ENCODE measurements at places on chromosomes 3 and 15.
A peak's percentile ranks its signal among the peaks of the same experiment; 100 is the strongest.

DNA sequence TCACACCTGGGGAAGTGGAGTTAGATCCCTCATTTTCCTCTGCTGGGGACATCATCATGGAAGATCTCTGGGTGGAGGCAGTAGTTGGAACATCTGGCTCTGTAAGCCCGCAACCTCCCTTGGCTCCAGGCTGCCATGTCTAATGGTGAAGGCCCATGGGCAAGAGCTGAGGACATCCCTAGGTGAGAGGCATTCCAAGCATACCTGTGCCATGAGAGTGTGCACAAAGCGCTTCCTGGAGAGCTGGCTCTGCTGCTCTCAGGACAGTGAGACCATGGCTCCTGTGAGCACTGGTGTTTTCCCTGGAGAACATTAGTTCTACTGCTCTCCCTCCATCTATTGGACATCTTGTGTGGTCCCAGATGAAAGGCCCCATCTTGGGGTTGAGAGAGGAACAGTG, 7.7 kb downstream of the MAPKAPK3 start:
- H3K27ac ChIP-seq, result no peak overlapping the region
- no peaks in the 10 kb centered on the region for H3K27me3 ChIP-seq
- H3K4me3 ChIP-seq, result no peak overlapping the region
- H3K4me1 ChIP-seq, result peaks cover 12% of the 10 kb centered on the region
- DNase-seq, result peak; percentile 25
- H3K36me3 ChIP-seq, result no peaks in the 10 kb centered on the region

GRCh38 chr3:62873761-62874710, 1.2 kb downstream of the CADPS start:
- peak; percentile 61 for DNase-seq
- H3K4me1 ChIP-seq, result no peaks in the 10 kb centered on the region
- peaks cover 2% of the 10 kb centered on the region for H3K27me3 ChIP-seq
- H3K4me3 ChIP-seq, result peak overlapping the region; percentile 15

DNA sequence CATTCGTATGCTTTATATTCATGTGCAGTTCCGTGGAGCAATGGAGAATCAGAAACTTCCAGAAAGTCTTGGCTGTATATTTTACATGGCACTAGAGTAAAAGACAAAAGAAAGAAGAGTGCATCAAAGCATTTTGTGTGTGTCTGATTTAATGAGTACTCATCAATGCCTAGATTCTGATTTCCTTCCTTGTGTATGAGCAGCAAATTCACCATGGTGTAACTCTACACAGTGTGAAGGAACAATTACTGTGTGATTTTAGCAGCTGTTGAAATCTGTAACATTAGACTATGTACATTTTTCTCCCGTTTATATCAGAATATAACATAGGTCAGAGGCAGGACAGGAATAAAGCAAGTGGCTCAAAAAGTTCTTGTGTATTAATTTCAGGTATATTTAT, 102.0 kb upstream of the TSC22D2 start:
- H3K4me1 ChIP-seq, result peaks cover 12% of the 10 kb centered on the region
- no peak overlapping the region for H3K27ac ChIP-seq
- no peak overlapping the region for H3K4me3 ChIP-seq
- no peaks in the 10 kb centered on the region for H3K36me3 ChIP-seq
- H3K27me3 ChIP-seq, result no peaks in the 10 kb centered on the region
- DNase-seq, result no peak

DNA sequence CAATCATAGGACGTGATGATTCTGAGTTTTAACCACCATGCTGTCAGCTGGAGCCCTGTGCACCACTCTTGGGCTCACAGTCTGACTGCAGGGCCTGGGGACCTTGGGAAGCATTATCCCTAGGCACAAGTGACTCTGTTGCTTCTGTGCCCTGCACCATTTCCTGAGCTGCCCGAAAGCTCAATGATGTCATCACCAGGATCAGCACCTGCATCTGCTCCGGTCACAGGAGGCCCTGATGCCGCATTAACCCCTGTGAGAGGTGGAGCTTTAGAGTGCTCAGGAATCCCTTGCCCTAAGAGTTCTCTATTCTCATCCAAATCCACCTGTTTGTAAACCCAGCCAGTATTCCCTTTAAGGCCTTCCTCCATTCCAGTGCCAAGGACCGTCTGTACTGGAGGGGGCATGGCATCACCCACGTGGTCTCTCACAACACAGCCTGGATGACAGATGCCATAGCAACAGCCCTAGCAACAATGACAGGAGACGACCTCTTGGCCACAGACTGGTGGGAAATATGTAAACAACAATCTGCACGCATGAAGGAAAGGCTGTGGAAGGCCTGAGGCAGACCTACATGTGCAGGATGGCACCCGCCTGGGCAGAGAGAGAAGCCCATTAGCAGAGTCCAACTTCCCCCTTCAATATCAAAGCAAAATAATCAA, 37.9 kb downstream of the NTRK3 start:
- DNase-seq, result no peak
- H3K4me1 ChIP-seq, result no peaks in the 10 kb centered on the region
- no peak overlapping the region for H3K27ac ChIP-seq
- H3K36me3 ChIP-seq, result no peaks in the 10 kb centered on the region
- H3K27me3 ChIP-seq, result no peaks in the 10 kb centered on the region

DNA sequence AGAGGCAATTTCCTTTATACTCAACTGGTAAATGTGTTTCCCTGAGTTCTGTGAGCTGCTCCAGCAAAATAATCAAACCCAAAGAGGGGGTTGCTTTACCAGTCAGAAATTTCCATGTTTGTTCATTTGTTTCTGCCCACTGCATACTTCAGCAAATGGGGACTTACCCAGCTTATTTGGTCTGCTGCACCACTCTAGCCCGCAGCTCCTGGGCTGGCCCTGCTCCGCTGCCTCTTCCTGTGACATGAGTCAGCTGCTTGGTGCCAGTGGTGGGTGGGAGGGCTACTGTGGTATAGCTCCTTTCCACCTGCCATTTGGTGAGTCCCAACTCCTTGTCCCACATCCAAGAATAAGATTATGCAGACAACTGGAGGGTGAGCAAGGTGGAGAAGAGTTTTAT, 644.2 kb downstream of the MCTP2 start:
- no peak overlapping the region for H3K27ac ChIP-seq
- H3K27me3 ChIP-seq, result no peaks in the 10 kb centered on the region
- H3K4me1 ChIP-seq, result no peaks in the 10 kb centered on the region
- H3K36me3 ChIP-seq, result no peaks in the 10 kb centered on the region

GRCh38 chr15:87739866-87740265, 516.7 kb downstream of the NTRK3 start:
- DNase-seq, result no peak
- H3K36me3 ChIP-seq, result no peaks in the 10 kb centered on the region
- no peak overlapping the region for H3K4me3 ChIP-seq
- H3K27ac ChIP-seq, result no peak overlapping the region
- no peaks in the 10 kb centered on the region for H3K4me1 ChIP-seq

- no peak overlapping the region for H3K4me3 ChIP-seq
- H3K27me3 ChIP-seq, result no peaks in the 10 kb centered on the region
- DNase-seq, result no peak
Observed at GRCh38 chr3:193982258-193982659, 153.7 kb upstream of the HES1 start.

GRCh38 chr3:46613313-46614005, 1.1 kb downstream of the FAM240A start:
- no peak for DNase-seq
- no peaks in the 10 kb centered on the region for H3K36me3 ChIP-seq
- no peak overlapping the region for H3K4me3 ChIP-seq
- no peaks in the 10 kb centered on the region for H3K4me1 ChIP-seq

- H3K4me1 ChIP-seq, result no peaks in the 10 kb centered on the region
- H3K4me3 ChIP-seq, result no peak overlapping the region
- H3K27ac ChIP-seq, result no peak overlapping the region
Observed at GRCh38 chr15:29476503-29477080, 207.0 kb upstream of the NSMCE3 start.

DNA sequence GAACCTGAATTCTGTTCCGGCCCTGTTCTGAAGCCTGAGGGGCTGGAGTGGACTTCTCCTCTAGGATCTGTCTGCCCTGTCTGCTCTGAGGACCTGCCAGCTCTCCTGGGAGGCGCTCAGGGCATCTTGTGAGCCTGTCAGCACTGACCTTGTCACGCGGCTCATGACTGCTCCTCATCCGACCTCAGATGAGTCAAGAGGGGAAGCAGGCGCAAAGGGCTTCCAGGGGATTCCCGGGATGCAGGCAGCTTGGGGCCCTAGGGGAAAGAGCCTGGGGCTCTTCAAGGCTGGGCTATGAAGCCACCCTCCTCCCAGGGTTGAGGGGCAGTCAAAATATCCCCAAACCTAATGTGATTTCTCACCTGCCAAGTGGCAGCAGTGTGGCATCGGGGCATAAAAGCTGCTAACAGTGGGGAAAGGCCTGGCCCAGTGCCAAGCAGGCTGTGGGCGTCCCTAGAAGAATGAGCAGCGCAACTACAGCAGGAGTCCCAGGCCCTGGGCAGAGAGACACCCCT, 27.6 kb upstream of the ANKDD1A start:
- H3K4me1 ChIP-seq, result no peaks in the 10 kb centered on the region
- no peaks in the 10 kb centered on the region for H3K36me3 ChIP-seq
- H3K27me3 ChIP-seq, result no peaks in the 10 kb centered on the region
- no peak overlapping the region for H3K4me3 ChIP-seq
- no peak overlapping the region for H3K27ac ChIP-seq

DNA sequence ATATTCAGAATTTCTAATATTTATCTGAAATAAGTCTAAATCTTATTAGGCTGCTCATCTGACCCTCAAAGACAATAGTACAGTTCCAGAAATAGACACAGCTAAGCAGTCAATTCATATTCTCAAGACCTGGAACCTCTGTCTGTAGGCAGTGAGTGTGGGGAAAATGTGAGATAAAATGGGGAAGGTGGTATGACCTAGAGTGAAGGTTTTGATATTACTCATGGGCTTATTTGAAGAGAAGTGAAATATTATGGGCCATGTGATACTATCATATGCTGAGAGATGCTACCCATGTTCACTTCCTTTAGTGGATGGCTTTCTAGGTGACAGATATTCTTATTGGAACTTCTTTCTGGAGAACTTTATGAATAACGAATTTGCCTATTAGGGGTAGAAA, 33.5 kb downstream of the TGFBR2 start:
- H3K27ac ChIP-seq, result no peak overlapping the region
- no peak for DNase-seq
- H3K4me3 ChIP-seq, result no peak overlapping the region
- no peaks in the 10 kb centered on the region for H3K27me3 ChIP-seq

GRCh38 chr15:35545316-35545823, 595 bp downstream of the DPH6 start:
- H3K27me3 ChIP-seq, result no peaks in the 10 kb centered on the region
- H3K27ac ChIP-seq, result peak overlapping the region; percentile 96
- H3K4me1 ChIP-seq, result peaks cover 6% of the 10 kb centered on the region
- DNase-seq, result peak; percentile 59
- peak overlapping the region; percentile 48 for H3K4me3 ChIP-seq

GRCh38 chr15:48089702-48090101, 31.1 kb upstream of the SLC24A5 start:
- H3K4me3 ChIP-seq, result no peak overlapping the region
- H3K27me3 ChIP-seq, result no peaks in the 10 kb centered on the region
- H3K27ac ChIP-seq, result no peak overlapping the region
- no peaks in the 10 kb centered on the region for H3K36me3 ChIP-seq

GRCh38 chr15:96559631-96560030, 229.1 kb downstream of the NR2F2 start:
- no peak overlapping the region for H3K27ac ChIP-seq
- no peak for DNase-seq
- H3K36me3 ChIP-seq, result no peaks in the 10 kb centered on the region
- no peaks in the 10 kb centered on the region for H3K27me3 ChIP-seq
- H3K4me3 ChIP-seq, result no peak overlapping the region

- no peak overlapping the region for H3K27ac ChIP-seq
- no peaks in the 10 kb centered on the region for H3K4me1 ChIP-seq
- H3K36me3 ChIP-seq, result no peaks in the 10 kb centered on the region
- peak; percentile 16 for DNase-seq
Observed at GRCh38 chr3:133962849-133963248, 66.9 kb downstream of the SLCO2A1 start.

- no peaks in the 10 kb centered on the region for H3K36me3 ChIP-seq
- no peaks in the 10 kb centered on the region for H3K27me3 ChIP-seq
- H3K27ac ChIP-seq, result no peak overlapping the region
- no peaks in the 10 kb centered on the region for H3K4me1 ChIP-seq
- H3K4me3 ChIP-seq, result no peak overlapping the region
- no peak for DNase-seq
Observed at GRCh38 chr15:47806008-47806407, 88.7 kb downstream of the SEMA6D start.

- no peak overlapping the region for H3K27ac ChIP-seq
- DNase-seq, result no peak
- H3K4me3 ChIP-seq, result no peak overlapping the region
- H3K4me1 ChIP-seq, result no peaks in the 10 kb centered on the region
Observed at GRCh38 chr3:119637679-119638477, 22.5 kb downstream of the POPDC2 start.

DNA sequence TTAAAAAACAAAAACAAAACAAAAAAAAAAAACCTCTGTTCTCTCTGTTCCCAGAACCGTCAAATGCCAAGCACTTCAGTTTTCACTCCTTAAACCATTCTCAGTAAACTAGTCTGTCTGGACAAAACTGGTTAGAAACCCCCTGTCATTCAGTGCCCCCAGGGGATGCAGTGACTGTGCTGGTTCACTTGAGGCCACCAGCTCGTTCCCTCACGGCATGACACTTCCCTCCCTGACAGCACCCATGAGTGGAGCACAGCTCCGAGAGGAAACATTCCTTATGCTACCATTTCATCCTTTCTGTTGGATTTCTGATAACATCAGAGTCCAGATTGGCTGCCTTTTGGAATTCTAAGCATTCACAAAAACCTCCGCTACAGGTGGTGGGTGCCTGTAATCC, 244.0 kb upstream of the TPM1 start:
- no peaks in the 10 kb centered on the region for H3K27me3 ChIP-seq
- H3K4me1 ChIP-seq, result 0 out of 2 replicates have a peak, but pooled peaks cover 10% of the 10 kb centered on the region
- H3K27ac ChIP-seq, result peak overlapping the region; percentile 53
- no peak for DNase-seq

DNA sequence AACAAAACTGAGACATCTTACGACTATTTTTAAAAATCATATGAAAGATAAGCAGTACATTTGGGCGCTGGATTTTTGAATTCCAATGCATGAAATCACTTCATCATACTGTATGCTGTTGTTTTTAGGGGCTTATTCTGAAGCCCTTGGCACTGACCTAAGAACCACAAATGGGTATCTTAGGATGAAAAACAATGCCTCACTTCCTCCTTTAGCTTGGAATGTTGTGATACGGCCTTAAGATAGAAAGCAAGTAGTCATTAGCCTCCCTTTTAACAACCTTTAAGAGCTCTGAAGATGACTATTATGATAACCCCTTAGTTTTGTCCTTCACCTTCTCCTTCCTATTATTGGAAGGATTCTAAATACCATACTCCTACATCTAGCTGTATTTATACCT, 289.8 kb downstream of the ARPP21 start:
- no peaks in the 10 kb centered on the region for H3K27me3 ChIP-seq
- no peaks in the 10 kb centered on the region for H3K36me3 ChIP-seq
- no peaks in the 10 kb centered on the region for H3K4me1 ChIP-seq
- H3K4me3 ChIP-seq, result no peak overlapping the region
- no peak overlapping the region for H3K27ac ChIP-seq
